Skeletal muscle cell (primary cell): ENCODE measurements at places on chromosomes 5 and 9.
A peak's percentile ranks its signal among the peaks of the same experiment; 100 is the strongest.

GRCh38 chr5:96279801-96280542 lies 153.1 kb downstream of the PCSK1 start:
- no peak for DNase-seq

DNA sequence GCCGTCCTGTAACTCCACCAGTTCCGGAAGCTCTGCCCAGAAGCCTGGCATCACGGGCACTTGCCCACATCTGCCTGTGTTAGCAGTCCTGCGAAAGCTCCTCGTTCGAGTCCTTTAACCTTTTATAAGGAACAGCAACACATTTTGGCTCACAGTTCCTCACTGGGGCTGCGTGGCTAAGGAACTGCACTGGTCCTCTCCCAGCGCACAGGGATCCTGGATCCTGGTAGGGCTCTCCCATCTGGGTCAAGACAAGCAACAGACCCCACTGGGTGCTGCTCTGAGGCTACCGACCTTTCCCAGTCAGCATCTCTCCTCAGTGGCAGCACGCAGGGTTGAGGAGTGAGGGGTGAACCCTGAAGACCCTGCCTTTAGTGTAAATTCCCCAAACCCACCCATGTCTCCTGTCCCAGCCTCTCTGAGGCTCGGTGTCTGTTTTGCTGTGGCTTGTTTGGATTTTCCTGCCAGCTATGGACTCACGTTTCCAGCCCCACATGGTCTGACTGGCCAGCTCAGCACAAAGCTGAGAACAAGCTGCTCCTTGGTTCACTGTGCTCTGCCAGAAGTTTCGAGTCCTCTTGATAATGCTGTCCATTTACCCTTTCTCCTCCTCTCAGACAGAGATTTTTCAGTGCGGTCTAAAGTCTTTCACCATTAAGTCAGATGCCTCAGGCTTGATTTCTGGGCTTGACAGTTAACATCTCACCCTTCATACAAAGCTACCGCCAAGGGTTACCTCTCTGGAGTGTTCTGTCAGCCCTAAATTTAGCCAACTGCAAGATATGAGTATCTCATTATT lies 80.0 kb downstream of the AK8 start:
- DNase-seq: no peak

- DNase-seq: no peak
Measured at GRCh38 chr5:81629986-81630385, 120.9 kb downstream of the SSBP2 start.

DNA sequence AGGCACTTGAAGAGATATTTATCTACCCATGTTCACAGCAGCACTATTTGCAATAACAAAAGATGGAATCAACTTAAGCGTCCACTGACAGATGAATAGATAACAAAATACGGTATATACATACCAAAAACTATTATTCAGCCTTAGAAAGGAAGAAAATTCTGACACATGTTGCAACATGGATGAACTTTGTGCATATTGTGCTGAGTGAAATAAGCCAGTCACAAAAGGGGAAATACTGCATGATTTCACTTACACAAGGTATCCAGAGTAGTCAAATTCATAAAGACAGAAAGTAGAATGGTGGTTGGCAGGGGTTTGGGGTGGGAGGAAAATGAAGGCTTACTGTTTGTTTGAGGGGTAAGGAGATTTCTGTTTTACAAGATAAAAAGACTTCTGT lies 66.0 kb downstream of the FBN2 start:
- no peak for DNase-seq

DNA sequence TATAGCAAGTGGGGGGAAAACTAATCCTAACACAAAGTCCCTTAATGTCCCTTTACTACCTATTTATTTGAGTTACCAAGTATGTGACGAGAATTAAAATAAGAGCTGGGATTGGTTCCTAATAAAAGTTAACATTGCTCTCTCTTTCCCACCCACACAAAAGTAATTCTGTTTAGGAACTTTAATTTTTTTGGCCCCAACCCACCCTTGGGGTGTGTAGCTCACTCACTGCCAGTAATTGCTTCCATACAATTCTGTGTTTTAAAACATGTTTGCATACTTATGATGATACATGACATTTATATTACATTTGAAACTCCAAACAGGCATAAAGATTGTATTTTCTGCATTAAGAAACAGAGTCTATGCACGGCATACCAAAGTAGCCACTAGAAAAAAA lies 106.5 kb downstream of the BNC2 start:
- DNase-seq: no peak

- DNase-seq: no peak
Measured at GRCh38 chr9:91948101-91948596, 1.9 kb downstream of the ROR2 start.

DNA sequence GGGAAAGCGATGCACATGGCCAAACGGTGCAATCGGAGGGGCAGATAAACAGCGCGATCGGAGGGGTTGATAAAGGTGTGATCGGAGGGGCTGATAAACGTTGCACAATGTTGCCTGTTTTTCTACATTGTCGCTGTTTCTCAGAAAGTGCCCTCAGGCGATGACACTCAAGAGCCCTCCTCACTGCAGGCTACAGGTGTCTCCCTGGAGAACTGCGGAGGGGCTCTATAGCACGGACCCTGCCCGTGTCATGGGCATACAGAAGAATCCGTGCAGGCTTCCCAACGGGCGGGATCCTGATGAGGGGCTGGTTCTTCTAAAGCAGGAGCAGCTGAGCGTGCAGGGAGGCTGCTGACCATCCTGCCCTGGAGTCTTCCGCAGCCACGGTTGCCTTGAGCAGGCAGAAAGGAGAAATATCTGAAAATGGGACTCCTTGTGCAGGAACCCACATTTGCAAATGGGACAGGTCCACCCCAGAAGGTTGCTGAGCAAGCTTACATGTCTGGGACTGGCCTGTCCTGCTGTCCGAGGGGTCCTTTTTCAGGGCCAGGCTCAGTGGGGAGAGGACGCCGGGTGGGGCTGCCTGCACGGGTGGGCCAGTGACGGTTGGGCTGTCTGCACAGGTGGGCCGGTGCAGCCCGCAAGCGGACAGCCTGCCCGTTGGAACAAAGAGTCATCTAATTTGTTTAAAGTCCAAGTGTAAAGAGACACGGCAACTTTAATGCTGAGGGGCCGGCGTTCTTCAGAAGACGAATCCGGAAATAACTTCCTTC lies 25.1 kb upstream of the LPCAT1 start:
- no peak for DNase-seq

DNA sequence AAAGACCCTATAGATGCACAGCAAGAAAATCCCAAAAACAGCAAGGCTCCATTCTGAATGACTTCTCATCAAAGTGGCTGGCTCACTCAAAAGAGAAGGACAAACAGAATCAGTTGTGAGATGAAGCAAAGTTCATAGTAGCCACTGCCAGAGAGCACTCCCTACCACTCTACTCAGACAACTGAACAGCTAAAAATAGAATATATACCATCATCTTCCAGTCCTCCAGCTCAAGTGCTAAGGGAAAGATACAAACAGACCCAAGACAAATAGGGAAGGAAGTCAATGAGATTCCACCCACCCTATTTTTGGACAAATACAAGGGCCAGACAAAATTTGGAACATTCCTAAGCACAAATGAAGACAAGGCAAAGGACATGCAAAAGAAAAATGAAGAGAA lies 20.6 kb downstream of the GNAQ start:
- DNase-seq: no peak

- no peak for DNase-seq
Measured at GRCh38 chr5:76547891-76548524, 75.2 kb downstream of the F2RL2 start.

- DNase-seq: no peak
Measured at GRCh38 chr9:85872463-85872862, 68.5 kb upstream of the NAA35 start.

GRCh38 chr9:89871871-89872331 lies 267.1 kb downstream of the GADD45G start:
- no peak for DNase-seq

- DNase-seq: peak; percentile 70
Measured at GRCh38 chr5:95530416-95530815, 24.4 kb downstream of the SKIC3 start.

GRCh38 chr5:141155540-141156374 lies 5.9 kb downstream of the PCDHB6 start:
- DNase-seq: no peak

DNA sequence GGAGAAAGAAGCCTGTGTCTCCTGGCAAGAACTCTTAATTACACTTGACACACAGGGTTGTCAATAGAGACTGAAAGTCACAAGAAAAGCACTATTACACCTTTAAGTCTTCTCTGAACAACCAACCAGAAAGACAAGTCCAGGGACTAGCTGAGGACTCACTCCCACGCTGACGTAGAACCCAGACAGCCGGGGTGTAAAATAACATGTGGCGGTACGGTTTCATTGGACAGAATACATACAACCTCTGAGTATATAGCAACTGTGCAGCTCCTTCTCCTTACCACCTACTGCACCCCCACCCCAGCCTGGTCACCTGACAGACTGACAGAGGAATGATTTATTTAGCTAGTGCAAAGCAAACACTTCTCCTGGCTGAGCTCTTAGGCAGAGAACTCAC lies 103.4 kb upstream of the RASEF start:
- DNase-seq: no peak

DNA sequence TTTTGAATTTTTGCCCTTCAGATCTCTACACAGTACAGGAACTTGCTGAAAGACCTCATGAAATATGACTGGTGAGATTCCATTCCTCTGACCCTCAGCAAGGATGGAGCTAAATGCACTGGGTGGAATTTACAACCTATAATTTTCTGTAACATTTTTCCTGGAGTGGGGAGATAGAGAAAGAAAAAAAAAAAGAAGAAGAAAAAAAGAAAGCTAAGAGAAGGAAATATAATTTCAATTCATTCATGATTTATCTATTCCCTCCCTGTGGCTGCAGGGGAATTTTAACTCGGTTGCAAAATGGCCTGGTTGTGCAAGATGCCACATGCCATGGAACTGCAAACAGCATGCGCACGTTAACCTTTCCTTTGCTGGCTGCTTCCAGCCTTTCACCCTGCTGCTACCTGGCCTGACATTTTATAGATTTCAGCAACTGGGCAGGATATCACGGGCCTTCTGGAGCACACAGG lies 155.4 kb downstream of the FSTL4 start:
- no peak for DNase-seq

DNA sequence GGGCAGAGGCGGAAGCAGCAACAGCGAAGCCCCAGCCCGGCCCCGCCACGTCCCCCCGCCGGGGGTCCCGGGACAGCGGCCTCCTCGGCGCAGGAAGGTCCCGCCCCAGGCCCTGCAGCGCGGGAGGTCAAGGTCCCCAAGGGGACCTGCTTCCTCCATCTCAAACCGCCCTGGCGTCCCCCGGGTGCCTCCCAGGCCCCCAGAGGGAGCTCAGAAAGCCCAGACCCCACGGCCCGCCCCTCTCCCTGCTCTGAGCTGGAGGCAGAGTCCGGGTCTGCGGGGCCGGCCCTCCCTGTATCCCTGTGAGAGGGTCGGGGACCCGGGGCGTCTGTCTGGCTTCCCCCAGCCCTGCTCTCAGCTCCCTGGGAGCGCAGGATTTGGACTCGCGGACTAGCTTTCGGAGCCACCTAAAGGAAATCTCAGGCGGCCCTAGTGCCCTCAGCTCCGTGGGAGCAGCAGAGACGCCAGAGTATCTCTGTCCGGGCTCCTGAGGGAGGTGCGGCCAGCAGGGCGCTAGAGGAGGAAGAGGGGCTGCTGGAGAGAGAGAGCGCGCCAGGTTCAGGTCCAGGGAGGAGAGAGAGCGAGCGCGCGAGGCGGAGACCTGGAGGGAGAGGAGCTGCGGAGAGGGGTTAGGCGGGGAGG lies 30.7 kb downstream of the EXOC3 start:
- DNase-seq: no peak

DNA sequence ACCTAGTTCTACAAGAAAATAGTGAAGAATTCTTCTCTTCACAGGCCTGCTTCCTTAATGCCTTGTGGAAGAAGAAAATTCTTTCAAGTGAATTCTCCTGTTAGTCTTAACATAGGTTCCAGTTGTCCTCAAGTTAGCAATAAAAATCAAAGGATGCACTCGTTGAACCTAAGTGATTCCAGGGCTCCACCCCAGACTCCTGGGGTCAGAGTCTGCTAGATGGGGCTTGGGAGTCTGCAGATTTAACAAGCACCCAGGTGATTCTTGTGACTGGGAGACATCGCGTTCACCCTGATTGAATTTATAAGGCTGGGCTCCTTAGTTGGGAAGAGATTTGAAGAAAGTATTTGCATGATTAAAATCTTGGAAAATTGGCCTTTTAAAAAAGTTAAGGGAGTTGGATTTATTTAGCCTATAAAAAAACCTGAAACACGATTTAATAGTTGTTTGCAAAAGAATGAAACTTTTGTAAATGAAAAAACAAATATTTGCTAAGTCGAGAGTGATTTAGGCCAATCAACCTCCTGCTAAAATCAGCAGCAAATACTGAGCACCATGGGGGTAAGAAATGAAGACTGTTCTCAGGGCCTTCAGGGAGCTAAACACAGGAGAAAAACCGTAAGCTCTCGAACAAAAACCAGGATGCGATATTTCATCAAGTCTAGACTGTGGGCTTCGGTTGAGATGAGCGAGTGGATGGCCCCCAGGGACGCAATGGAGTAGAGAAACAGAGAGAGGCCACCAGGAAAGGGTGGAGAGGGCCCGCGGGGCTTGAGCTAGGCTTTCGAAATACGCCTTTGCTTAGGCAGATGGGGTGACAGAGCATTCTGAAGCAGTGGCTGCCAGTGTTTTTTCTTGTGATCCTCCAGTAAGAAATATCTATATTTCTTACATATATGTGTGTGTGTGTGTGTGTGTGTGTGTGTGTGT lies 86.9 kb upstream of the TTC23L start:
- DNase-seq: peak; percentile 80

DNA sequence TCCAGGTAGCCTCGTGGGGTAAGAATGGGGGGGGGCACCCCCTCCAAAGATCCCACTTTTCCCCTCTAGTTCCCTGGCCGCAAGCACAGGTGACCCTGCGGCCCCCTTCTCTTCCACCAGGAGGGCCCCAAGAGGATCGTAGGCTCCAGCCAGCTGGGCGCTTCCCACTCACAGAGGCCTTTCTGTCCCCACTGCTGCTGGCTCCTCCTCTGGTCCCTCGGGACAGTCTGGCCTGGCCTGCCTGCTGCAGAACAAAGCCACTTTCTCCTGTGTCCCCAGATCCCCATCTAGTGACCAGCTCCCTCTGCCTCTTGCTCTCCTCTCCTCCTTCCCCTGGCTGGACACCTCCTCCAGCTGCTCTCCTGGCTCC lies 534 bp upstream of the SAPCD2 start:
- no peak for DNase-seq

GRCh38 chr5:125896368-125896767 lies 526.8 kb upstream of the GRAMD2B start:
- no peak for DNase-seq

DNA sequence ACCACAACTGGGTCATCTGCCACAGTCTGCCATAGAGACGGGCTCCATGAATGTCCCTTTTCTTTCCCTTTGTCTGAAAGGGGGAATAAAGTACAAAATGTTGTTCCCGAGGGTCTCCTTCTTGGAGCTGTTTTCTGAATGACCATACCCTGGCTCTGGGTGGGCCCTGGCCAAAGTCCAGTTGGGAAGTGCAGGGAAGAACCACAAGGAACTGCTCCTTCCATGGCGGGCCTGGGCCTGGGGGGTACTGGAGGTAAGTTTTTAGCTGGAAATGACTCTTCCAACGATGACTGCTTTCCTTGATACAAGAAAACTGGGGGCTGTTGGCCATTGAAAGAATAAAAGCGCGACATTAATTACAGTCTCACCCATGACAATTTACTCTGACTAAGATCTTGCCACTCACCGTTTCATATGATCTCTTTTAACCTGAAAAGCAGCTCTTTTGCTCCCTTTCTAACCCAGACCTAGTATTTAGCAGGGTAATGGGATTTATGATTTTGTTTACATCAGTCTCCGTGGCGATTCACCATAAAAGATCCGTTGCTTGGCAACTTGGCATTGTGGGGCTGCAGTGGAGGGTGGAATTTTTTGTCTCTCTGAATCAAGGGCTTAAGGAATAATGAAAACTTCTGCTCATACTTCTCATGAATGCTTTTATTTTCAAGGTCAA lies 89.2 kb upstream of the PTCH1 start:
- DNase-seq: no peak
